ENCODE measurements at places on chromosomes 12 and 14. TPM values are rescaled to one million over a fixed set of nuclear protein-coding genes. Genes with fewer than 3 reads are reported as not detected.

Gene NPFF
- total RNA-seq, result not detected

Gene CLEC4D
- total RNA-seq, result not detected

Gene JAG2
- total RNA-seq, result 17.6 TPM

Gene RNFT2
- total RNA-seq, result 32.0 TPM

Gene AVPR1A
- total RNA-seq, result 0.98 TPM

Gene GLS2
- 1.9 TPM for total RNA-seq

Gene CACNA2D4
- 0.86 TPM for total RNA-seq
